ENCODE measurements at places on chromosomes 7 and 10. TPM values are rescaled to one million over a fixed set of nuclear protein-coding genes. Genes with fewer than 3 reads are reported as not detected.

Gene NUTM2B
- 0.34 TPM for total RNA-seq

Gene TUBB8
- total RNA-seq = not detected

Gene SH2B2
- 3.6 TPM for total RNA-seq

Gene CLDN3
- 2.8 TPM for total RNA-seq

Gene SPDYE2
- total RNA-seq = not detected

Gene TMEM196
- total RNA-seq = not detected

Gene MYL7
- not detected for total RNA-seq

Gene SYT15B
- 3.5 TPM for total RNA-seq

Gene ZNF488
- 9.7 TPM for total RNA-seq

Gene H2BK1
- total RNA-seq = not detected

Gene CPA1
- total RNA-seq = not detected

Gene ITPRID1
- total RNA-seq = not detected

Gene ZC3HAV1
- 36.5 TPM for total RNA-seq
